ENCODE measurements at places on chromosomes 1 and 21.

DNA sequence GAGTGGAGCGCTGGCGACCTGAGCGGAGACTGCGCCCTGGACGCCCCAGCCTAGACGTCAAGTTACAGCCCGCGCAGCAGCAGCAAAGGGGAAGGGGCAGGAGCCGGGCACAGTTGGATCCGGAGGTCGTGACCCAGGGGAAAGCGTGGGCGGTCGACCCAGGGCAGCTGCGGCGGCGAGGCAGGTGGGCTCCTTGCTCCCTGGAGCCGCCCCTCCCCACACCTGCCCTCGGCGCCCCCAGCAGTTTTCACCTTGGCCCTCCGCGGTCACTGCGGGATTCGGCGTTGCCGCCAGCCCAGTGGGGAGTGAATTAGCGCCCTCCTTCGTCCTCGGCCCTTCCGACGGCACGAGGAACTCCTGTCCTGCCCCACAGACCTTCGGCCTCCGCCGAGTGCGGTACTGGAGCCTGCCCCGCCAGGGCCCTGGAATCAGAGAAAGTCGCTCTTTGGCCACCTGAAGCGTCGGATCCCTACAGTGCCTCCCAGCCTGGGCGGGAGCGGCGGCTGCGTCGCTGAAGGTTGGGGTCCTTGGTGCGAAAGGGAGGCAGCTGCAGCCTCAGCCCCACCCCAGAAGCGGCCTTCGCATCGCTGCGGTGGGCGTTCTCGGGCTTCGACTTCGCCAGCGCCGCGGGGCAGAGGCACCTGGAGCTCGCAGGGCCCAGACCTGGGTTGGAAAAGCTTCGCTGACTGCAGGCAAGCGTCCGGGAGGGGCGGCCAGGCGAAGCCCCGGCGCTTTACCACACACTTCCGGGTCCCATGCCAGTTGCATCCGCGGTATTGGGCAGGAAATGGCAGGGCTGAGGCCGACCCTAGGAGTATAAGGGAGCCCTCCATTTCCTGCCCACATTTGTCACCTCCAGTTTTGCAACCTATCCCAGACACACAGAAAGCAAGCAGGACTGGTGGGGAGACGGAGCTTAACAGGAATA, 4.2 kb downstream of the TFAP2E start:
- peak; percentile 75 for DNase-seq

GRCh38 chr21:29007135-29007534, 12.0 kb downstream of the RWDD2B start:
- DNase-seq: no peak

- no peak for DNase-seq
Observed at GRCh38 chr1:163085041-163085903, 16.1 kb downstream of the RGS4 start.

DNA sequence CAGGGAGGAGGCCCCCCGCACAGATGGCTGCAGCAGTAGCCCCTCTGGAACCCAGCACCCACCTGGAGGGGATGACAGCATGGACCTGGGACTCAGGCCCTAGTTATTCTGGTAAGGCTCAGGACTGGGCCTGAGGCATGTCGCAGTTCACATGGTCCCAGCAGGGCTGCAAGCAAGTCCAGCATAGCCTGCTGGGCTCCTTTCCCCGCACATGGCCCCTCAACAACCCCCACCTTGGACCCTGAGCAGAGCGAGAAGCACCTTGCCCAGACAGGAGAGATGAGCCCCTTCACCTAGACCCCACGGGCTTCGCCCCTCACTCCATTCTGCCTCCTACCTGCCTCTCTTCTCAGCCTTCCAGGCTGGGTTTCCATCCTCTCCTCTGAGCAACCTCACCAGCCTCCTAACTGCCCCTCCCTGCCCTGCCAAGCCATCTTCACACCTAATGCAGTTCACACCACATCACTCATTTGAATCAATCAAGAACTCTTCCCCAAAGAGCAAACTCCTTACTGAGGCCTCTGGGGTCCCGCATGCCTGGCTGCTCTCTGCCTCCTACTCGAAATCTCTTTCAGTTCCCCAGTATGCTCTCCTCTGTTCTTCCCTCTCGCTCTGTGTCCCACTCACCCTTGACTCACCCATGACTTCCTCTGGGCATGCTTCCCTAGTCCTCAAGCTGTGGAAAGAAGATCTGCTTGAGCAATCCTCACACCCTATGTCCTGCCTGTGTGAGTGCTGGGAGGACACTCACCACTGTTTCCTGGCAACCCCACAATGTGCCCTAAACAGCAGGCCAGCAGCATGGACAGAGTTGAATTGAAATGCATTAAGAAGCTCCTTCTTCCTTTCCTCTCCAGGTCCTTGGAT, 9.4 kb upstream of the THEMIS2 start:
- no peak for DNase-seq

GRCh38 chr1:19210772-19211549, 895 bp upstream of the UBR4 start:
- DNase-seq: peak; percentile 9

- DNase-seq: no peak
Observed at GRCh38 chr1:1539310-1540089, 924 bp downstream of the TMEM240 start.

DNA sequence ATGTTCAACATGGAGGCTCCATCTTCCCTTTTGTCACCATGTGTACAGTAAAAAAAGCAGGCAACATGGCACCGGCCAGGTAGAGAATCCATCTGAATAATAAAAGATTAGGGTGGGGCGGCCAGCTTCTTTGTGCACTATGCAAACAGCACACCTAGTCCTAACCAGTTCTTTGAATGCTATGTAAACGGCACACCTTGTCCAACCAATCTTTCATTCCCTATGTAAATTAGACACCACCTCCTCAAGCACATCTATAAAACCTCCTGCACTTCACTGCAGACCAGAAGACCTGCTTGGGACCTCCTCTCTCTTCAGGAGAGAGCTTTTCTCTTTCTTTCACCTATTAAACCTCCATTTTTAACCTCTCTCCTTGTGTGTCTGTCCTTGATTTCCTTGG, 28.2 kb downstream of the TFB2M start:
- no peak for DNase-seq

DNA sequence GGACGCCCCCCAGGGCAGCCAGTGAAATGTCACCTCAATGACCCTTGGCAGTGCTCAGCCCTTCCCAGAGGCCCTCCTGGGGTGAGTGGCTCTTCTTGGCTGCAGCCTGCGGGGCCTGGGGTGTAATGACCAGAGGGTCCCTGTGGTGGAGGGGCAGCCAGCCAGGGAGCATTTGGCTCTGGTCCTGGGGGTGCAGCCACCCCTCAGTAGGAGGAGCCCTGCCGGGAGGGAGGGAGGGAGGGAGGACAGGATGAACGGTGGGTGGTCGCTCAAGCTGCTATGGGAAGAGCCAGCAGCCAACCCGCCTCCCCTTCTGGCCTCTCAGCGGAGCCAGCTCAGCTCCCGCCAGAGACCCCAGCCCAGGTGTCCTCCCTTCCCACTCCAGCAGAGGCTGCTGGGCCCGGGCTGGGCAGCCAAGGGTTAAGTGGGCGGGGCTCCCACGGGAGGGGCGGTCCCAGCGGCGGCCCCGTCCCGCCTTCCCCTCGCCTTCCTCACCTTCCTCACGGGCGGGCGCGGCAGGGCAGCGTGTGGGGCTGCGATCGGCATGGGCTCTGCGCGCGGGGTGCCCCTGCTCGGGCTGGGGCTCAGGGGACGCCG, 9.0 kb upstream of the PLCH2 start:
- peak; percentile 10 for DNase-seq

DNA sequence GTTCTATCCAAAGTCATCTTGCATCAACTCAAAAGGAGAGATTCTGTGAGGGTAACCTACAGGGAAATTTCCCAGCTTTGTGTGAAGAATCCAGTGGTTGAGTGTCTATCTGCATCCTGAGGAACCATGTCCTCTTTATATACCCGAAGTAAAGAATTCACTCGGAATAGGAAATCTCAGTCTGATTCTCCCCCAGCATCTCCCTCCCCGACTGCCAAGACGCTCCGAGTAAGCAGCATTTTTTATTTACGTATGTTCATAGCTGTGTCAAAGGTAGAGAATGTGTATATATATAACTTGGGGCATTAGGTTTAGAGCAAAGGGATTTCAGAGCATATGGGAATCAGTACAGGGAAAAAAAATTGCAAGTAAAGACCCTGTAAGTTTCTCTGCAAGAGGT, 170.2 kb downstream of the SYT2 start:
- DNase-seq: no peak

GRCh38 chr1:162471290-162471853, 26.2 kb upstream of the UHMK1 start:
- DNase-seq: no peak

DNA sequence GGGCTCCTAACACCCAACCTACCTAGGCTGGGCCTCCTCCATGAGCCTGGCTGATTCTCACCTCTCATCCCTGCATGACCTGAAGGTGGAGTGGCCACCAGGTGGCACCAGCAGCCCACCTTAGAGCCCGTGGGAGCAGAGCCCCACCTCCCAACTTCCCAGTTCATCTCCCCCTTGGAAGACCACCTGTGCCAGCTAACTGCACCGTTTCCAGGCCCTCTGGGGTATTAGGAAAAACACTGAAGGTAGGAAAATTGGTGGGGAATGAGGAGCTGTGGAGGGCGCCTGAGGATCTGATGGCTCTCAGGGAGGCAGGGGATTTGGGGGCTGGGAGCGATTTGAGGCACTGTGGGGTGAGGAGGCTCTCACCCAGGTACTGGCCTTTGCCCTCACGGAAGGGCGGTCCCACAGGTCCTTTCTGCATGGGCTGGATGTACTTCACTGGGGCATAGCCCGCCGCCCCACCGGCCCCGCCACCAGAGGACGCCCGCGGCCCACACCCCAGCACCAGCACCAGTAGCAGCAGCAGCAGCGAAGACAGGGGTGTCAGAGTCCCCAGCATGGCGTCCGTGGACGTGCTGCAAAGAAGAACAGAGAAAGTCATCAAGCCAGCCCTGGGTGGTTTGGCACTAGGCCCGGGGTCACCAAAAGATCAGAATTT, 11.1 kb downstream of the ADPRS start:
- DNase-seq: peak; percentile 82

GRCh38 chr1:226066415-226067078, 4.0 kb downstream of the H3-3A start:
- no peak for DNase-seq

DNA sequence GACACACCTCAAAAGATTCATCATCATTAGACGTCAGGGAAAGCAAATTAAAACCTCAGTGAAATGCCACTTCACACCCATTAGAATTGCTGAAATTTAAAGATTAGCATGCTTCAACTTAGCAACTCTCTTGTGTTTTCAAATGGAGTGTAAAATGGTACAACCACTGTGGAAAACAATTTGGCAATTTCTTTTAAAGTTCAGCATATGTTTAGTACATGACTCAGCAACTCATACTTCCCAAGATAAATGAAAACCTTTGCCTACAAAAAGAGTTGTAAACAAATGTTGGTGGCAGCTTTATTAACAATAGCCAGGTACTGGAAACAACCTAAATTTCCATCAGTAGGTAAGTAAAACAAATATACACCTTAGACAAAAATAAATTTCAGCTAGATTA, 42.7 kb downstream of the ST3GAL3 start:
- no peak for DNase-seq

DNA sequence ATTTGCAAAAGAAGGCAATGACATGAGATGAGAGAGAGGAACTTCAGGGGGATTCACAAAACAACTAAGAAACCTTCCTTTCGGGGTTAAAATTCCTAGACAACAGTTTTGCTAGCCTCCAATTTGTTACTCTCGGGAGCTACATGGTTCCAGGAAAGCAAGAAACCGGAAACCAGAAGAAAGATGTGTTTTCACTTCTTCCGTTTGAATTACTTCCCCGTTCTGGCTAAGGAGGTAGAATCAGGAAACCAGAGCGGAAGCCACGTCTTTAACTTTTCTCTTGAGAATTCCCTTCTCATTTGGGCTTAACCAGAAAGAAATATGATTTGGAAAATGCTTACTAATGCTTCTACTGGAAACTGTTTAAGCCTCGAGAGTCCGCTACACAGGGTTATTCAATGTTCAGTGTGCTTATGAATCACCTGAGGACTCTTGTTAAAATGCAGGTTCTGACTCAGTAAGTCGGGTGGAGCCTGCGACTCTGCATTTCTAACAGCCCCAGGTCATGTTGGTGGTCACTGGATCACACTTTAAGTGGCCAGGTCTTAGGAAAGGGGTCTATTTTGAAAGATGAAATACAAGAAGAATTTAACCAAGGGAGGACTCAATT, 43.5 kb upstream of the MCOLN3 start:
- peak; percentile 18 for DNase-seq

DNA sequence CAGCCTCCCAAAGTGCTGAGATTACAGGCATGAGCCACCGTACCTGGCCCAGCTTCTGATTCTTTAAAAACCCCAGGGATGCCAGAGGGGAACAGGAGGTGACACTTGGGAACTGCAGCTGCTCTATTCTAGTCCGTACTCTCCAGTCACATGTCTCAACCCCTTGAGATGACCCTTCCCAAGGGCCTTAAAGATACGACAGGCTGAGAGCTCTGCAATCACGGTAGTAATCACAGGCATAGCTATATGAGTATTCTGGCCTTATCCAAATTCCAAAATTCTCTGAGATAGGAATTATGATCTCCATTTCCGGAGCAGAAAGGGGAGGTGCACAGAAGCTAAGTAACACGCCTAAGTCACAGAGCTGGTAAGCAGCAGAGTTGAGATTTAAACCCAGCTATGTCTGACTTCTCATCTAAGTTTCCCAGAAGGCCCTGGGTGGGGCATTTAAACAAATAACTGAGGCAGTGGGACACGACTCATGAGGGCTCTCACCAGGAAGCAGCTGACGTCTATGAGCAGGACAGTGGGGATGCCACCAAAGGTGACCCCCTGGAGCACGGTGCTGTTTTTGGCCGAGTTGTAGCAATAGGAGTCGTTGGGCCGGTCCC, 5.2 kb downstream of the TMEM63A start:
- no peak for DNase-seq

GRCh38 chr1:58107943-58108342, 438.6 kb downstream of the OMA1 start:
- DNase-seq: no peak

DNA sequence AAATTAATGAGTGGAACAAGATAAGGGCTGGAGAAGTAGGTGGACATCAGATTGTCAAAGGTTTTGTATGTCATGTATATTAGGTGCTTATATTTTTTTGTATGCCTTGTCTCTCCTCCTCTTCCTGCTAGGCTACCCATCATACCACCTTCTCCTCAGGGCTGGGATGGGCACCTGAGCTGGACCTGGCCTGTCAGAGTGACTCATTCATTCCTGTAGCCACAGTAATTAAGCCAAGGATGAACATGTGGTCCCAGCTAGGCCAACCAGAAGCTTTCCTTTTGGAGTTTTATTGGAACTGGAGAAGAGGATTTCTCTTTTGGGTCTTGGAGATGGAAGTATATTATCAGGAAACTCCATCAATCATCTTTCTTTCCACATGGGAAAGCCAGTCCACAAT, 21.2 kb downstream of the PTGS2 start:
- DNase-seq: no peak

- DNase-seq: no peak
Observed at GRCh38 chr1:18055156-18055555, 52.4 kb upstream of the IGSF21 start.

DNA sequence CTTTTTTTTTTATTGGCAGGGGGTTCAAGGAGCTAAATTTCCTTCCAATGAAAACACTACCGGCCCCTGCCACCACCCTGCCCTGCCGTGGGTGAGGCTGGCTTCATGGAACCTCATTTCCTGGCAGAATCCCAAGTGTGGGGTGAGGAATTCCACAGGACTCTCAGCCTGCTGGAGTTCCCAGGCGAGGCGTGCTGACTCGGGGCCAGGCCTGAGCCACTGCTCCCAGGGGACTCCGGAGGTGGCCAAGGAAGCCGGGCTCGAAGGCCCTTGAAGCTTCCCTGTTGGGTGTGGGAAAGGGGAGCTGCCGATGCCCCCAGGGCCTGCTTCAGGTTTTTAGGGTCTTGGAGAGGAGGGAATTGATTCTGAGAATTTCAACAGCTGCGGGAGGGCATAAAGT, 95.3 kb upstream of the ACTRT2 start:
- DNase-seq: no peak

- DNase-seq: peak; percentile 71
Observed at GRCh38 chr21:32412162-32413014, at the start of gene EVA1C. TSS of gene EVA1C (plus strand) at chr21:32412706. CDS start at chr21:32412854, 148 bp downstream.
